ENCODE measurements at places on chromosomes 7 and 10. TPM values are rescaled to one million over a fixed set of nuclear protein-coding genes. Genes with fewer than 3 reads are reported as not detected.

DNA sequence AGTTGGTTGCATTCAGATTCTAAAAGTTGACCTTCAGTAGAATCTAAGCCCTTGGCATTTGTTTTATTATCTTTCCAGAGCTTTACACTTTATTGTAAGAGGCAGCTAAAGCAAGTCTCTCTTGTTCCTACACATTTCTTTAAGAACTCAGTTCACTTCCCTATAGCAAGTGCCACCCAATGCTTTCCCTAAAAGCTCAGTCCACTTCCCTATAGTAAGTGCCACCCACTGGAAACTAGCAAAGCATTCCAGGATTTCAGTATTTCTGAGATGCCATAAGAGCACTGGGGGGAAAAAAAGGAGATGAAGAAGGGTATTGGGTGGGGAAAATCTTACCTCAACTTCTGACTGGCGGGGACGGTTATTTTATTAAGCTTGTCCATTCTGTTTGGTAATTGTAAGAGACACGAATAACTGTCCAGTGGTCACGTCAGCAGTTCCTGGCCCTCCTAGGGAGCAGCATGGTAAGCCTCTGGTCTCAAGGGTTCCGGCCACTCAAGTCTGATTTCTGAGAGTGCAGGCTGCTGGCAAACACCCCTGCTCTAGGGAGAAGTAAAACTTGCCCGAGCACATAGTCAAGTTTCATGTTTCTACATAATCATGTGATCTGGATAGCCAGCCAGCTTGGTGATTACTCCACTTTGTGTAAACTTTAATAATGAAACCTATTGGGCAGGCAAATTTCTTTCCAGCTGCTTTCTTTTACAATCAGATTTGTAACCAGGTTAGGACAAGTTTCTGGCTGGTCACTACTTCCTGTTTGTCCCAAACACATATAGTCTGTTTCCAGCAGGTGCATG, at the start of gene BLNK:
Gene BLNK (minus strand): TSS at position 554 of the 800 bp plus-strand sequence. CDS start 171 bp downstream, at position 383.
- DNase-seq, result peak; percentile 80

GPR15LG gene
- 29.2 TPM for total RNA-seq

MXI1 gene
- 34.0 TPM for total RNA-seq

GRCh38 chr7:9250876-9251275, 817.5 kb downstream of the NXPH1 start:
- no peak for DNase-seq

DNA sequence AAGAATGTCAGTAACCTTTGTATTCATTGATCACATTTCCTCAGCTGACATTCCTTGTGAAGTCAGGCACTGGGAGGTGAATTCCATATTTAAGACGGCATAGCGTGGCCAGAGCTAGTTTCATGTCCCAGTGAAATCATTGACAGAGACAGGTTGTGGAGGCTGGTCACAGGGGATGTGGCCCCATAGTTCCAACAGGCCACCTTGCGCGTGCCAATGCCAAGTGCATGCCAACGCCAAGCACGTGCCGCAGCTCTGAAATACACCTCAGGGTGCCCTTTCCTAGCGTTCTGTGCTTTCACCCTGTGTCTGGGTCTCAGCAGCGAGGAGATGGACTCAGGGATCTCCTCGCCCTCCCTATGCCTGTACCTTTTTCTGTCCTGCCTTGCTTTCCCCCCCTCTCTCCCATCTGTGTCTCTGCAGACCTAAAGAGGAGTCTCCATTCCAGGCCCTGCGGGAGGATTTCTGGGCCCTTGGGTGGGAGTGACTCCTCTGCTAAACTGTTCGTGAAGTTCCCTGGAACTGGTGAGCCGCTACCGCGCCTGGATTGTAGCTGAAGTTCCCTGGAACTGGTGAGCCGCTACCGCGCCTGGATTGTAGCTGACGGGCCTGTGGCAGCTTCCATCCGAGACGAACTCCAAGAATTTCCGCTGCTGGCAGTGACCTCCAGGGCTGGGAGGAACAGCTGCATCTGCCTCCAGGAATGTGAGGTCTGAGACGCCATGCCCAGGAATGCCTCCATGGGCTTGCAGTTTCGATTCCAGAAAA, 19.7 kb downstream of the AQP1 start:
- no peak for DNase-seq

- DNase-seq, result no peak
Measured at GRCh38 chr7:158705234-158705850, 738 bp upstream of the NCAPG2 start.

DNA sequence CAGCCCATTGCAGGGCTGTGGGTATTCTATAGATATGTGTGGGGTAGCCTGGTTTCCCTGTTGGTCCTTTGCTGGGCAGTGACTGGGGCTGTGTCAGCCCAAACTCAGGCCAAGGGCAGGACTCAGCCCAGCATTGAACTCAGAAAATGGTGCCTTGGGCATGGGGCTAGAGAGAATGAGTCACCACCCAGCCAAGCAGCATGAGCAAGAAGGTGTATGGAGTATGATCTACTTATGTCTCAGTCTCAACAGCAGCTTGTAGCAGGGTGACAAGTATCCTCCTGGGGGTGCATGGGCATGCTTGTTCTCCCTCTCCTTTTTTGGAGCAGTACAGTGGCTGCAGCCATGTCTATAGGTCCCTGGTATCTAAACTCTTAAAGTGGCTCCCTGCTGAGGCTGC, 32.0 kb downstream of the STK31 start:
- no peak for DNase-seq

EFCAB10 gene
- total RNA-seq, result not detected

GRCh38 chr10:49488056-49488717, 50.7 kb downstream of the ERCC6 start:
- no peak for DNase-seq

SUN3 gene
- total RNA-seq, result not detected

DNA sequence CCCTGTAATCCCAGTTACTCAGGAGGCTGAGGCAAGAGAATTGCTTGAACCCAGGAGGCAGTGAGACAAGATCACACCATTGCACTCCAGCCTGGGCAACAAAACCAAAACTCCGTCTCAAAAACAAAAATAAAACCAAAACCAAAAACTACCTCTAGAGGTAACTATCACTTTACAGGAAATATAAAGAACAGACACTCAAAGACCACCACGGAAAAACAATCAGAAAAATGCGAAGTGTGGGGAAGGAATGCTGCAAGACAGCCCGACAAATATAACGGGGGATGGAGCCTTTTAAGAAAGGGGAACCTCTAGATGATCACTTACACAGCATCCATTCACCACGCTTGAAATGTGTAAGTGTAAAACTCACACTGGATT, 4.3 kb downstream of the HNRNPF start:
- DNase-seq, result no peak

DNA sequence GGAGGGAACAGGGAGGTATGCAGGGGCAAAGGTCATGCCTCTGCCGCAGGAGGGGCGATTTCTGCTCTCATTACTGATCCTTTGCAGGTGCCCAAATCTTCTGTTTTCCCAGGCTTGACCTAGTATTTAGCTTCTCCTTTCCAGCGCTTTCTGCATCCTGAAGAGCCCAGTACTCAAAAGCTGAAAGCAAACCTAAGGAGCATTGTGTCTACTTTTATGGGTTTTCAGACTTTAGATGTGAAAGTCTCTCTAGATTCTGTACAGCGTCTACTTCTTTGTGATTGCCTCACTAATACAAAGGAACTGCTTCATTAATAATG, 560 bp downstream of the GBF1 start:
- no peak for DNase-seq

DNA sequence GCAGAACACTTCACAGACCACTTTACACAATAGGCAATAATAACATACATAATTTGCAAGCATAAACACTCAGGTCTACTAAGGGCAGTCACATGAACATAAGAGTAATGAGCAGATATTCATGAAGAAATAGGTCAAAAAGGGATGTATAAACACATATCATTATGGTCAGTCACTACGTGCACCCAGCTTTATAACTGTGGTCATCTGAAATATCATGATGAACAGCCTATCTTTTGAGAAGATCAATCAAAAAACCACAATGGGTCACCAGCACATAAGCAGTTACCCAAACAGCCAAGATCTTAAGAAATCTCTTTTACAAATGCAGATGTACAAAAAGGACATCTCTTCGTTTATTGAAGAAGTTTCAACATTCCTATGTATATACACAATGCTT, 35.5 kb upstream of the DRGX start:
- DNase-seq, result no peak

DNA sequence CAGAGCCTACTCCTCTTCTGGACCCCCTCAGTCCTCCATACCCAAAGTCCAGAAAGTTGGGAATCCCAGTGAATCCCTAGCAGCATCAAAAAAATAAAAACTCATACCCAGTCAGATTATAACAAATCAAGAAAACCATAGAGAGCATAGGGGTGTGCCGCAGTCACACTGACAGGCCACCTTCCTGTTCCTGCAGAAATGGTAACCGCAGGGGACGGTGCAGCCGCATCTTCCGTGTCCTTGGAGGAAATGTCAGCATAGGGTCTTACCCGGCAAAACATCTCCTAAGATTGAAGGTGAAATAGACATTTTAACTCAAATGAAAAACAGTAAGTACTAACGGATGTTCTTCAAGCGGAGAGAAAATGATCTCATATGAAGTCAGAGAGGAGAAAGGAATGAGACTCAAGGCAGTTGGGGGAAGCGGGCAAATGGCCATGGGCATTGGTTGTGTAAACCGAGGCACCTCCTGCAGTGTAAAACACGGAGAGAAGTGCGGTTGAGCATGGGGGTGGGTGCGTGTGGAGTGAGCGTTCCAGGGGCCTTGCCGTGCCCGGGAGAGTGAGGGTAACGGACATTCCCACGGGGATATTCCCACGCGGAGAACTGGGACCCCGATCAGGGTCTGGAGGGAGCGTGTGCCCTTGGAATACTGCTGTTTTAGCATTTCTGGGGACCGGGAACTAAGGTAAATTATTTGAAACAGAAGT, 110.8 kb downstream of the NKX6-2 start:
- DNase-seq, result no peak

- no peak for DNase-seq
Measured at GRCh38 chr10:89301232-89301631, 614 bp upstream of the IFIT2 start.

DNA sequence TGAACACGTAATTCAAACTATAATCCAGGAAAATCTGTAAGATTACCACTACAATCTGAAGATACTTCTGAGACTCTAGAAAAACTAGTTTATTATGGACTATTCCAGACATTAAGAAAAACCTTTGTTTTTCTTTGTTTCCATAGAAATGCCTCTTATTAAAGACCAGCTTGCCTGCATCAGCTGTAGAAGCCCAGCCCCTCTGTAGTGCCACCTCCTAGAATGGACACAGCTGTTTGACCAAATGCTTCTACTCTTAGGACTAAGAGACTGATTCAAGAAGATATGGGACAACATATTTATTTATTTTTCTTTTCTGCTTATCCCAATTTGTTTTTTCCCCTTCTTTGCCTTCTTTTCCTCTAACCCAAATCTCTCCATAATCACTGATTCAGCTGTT, 93.8 kb downstream of the CXCL12 start:
- DNase-seq, result no peak

NACAD gene
- total RNA-seq, result 5.7 TPM

GRCh38 chr7:105512926-105513526, 9.0 kb downstream of the PUS7 start:
- DNase-seq, result no peak

CYP26C1 gene
- total RNA-seq, result 0.10 TPM

GRCh38 chr10:46992803-46993561, 81.8 kb downstream of the PTPN20 start:
- no peak for DNase-seq

DNA sequence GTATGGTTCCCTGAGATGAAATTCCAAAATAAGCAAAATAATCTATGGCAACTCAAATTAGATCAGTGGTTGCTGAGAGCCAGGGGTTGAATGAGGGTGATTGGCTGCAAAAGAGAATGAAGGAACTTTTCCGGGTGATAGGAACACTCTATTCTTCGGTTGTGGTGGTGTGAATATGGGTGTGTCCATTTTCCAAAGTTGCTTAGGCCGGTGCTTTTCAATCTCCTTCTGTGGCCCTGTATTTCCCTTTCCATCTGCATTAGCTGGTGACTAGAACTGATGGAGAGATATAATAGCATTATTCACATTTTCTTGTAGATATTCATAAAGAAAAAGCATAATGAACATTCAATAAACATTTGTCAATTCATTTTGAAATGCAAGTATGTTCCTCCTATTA, 382.9 kb downstream of the TFEC start:
- DNase-seq, result no peak

NODAL gene
- total RNA-seq, result not detected

MTPN gene
- total RNA-seq, result 93.8 TPM

DNA sequence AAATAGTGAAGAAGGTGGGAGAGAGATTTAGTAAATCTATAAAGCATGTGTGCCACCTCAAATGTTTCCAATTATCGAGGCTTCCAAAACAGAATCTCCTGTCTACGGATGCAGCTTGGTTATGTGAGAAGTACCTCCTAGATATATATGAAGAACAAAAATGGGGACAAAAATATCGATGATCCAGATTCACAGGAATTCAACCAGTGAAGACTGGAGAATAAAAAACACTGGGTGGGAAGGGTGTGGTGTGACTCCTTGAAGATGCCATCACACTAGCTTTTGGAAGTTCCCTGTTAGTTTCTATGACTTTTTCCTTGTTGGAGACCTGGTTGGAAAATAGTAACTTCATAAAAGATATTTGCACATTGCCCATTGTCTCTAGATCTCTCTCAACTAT, 152.4 kb downstream of the LRRC4 start:
- DNase-seq, result no peak

ADGRA1 gene
- total RNA-seq, result 0.13 TPM

DNA sequence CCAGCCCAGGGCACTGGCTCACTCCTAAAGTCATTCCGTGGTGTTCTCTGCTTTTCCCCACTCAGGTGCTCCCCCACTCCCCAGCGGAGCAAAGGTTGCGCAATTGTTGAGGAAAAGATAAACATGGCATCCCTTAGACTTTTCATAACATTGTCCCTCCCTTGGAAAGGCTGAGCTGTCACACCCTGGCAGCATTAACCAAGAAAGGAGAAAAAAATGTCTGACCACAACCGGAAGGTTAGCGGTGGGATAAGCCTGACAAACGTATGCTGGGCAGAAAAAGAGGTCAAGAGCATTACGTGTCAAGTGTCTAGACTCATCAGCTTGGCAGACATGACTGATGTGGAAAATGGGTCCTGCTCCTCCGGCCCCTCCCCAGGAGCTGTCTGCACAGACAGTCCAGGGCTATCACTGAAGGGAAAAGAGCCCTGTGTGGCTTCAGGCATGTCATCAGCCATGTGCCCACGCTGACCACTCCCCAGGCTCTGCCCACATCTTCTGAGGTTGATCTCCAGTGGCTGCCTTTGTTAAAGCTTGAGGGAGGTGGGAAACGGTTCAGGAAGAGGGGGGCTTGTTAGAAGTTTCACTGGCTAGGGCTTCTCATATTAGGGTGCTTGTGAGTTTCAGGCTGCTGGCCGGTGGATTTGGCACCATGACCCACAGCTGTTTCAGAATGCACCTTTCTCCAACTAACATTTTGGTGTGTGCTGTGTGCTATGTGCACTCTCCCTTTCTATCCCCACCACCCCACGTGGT, 30.1 kb downstream of the BTBD16 start:
- DNase-seq, result no peak

GRCh38 chr7:50531401-50531911, 33.7 kb downstream of the DDC start:
- DNase-seq, result no peak

OR2A2 gene
- not detected for total RNA-seq

GRCh38 chr7:111242141-111242755, 151.3 kb downstream of the LRRN3 start:
- no peak for DNase-seq

- no peak for DNase-seq
Measured at GRCh38 chr7:30116771-30117170, 18.0 kb upstream of the MTURN start.

ADCY1 gene
- total RNA-seq, result 4.6 TPM

All from ureter (tissue), 1 donor.